ENCODE measurements at places on chromosomes 5 and 9.

DNA sequence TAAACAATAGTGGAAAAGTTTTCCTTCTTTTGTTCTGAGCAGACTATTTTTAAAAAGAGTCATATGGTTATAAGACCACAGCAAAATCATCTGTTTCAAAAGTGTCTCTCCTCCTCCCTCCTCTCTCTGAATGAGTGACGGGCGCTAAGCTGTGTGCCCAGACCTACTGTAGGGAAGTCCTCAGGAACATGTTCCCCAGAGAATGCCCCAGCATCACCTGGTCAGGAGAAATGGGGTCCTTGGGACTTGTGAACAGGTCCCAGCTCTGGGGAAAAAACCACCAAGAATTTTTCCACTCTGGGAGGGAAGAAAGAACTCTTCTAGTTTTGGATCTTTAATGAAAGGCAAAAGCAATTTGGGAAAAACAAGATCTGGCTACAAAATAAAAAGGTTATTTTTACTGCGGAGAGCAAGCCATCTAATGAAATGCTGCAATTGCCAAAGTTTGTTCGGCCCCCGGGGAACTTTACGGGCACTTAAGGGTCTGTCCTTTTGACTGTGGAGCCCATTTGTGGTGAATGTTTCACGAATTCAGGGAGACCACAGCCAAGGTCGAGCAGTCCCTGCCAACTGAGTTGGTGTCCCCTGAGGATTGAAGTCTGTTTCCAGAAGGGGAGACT lies 25.9 kb downstream of the BOD1 start:
- DNase-seq, result no peak

DNA sequence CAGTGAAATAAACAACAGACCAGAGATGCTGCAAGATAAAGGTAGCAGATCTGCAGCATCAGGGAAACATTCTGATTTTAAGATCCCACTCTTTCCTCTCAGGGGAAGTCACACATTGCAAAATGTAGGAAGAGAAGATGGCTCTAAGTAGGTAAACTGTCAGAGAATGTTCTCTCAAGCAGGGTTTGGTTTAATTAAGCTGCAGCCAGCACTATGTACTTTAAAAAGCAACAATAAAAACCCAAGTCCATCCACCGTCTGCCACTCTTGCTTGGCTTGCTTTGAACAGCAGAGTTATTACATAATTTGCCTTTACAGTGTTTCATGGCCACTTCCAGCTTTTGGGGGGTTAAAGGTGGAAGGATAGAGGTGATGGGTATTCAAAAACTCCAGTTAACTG lies 343.2 kb upstream of the DAP start:
- DNase-seq, result no peak

- DNase-seq, result no peak
Observed at GRCh38 chr9:99054581-99054980, 50.3 kb upstream of the TGFBR1 start.

- DNase-seq, result no peak
Observed at GRCh38 chr9:109447329-109448076, 50.6 kb downstream of the PTPN3 start.

- DNase-seq, result no peak
Observed at GRCh38 chr5:13843175-13843846, 101.2 kb downstream of the DNAH5 start.

DNA sequence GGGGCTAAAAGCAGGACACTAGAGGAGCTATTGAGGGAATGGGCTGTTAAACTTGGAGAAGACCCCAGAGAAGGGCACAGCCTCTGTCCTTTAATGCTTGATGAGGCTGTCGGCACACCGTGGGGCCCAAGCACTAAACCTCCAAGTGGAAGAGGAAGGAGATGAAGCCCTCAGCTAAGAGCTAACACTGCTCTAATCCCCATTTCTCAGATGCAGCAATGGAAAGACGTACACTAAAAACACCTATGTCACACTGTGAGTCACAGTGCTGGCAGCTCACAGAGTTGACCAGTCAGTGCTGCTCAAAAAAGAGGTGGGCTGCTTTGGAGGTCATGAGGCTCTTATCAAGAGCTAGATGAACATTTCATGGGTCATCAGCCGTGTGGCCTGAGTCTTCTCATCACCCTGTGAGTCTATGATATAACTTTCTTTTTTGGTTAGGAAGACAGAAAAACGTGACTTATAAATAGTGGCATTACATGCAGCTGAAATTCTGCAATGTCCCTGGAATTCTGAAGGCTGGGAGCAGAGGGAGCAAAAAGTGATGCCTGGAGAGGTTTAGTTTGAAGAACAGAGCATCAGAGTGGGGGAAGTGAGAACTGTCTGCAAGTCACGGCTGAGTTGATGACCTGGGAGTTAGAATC lies 21.5 kb downstream of the TNFSF8 start:
- no peak for DNase-seq

DNA sequence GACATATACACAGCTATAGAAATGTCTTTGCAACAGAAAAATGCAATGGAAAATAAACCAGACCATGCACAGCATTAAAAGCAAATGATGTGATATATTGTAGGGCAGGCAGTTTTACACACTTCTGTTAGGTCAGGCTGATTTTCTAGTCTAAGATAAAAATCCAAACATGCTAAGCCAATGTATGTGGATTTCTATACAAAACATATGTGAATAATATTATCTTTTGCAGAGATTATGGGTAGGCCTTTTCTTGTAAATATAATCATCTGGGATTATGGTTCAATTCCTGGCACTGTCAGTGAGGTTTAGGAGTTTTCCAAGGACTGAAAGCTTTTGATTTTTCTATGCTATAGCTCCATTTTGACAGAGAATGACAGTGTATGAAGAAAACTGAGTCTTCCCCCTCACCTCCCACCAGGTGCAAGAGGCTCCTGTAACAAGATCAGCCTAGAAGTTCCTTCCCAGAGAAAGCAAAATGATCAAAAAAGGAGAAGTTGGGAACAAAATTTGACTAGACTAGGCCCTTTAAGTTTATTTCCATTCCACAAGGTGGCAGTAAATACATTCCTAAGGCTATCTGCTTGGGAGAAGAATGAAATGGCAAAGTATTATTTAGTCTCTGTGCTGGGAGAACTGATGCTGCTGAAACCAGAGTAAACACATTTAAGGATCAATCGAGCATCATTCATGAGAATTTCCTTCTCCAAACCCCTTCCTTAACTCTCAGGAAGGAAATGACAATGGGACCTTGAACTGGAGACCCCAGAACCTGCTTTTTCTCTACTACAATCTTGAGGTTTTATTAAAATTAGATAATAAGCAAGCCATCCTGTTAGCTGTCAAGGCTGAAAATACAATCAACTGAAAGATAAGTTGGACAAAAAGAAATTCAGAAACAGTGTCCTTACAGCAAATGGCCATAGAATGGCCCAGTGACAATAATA lies 133.0 kb upstream of the TUT7 start:
- DNase-seq, result peak; percentile 60

DNA sequence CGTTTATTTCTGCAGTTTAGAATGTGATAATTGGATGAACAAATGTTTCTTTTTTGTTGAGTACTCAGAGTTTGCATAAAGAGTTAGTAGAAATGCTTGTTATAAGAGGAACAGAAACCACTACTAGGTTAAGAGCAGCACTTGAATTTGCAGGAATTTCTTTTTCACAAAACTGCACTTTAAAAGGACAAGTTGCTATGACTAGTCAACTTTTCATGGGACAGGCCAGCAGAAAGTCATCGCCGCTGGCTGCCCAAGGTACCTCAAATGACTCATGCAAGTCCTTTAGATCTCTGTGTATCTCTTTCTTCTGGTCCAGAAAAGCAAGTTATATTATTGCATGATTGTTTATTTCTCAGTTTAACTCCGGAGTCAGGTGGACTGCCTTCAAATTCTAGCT lies 97.3 kb upstream of the HMHB1 start:
- no peak for DNase-seq

- DNase-seq, result no peak
Observed at GRCh38 chr5:52334367-52334766, 453.3 kb upstream of the ITGA1 start.

DNA sequence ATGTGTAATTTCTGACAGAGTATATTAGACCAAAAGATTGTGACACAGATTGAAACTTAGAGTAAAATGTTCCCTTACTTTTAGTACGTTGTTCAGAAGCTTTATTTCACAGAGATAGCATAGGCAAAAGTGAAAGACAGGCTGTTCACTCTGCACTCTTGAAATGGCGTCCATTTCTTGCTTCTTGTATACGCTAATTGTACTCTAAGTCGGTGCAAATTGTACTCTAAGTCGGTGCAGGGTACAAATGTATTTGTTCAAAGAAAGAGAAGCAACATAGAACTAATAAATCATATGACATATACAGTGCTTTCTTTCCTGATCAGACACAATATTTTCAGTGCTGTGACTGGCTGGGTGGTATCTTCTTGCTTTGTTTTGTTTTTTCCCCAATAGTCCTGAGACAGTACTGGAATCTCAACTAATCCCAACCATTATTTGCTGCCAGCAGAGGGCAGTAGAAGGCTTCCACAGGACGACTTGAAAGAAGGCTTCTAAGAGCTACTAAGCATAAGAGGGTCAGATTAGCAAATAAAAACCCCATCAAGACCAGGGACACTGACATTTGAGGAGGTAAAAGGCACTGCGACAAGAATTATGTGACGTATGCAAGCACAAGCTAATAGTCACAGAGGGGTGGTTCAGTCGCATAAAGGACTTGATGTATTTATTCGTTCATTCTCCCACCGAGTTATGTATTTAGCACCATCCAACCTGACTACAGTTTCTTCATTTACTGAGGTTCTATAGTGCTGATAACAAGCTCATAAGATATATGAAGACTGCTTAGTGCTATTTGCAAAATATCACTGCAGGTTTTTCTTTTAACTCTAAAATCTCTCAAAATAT lies 831.8 kb downstream of the TAF11L14 start:
- DNase-seq, result peak; percentile 82

GRCh38 chr5:98942847-98943246 lies 14.0 kb upstream of the CHD1 start:
- DNase-seq, result no peak

DNA sequence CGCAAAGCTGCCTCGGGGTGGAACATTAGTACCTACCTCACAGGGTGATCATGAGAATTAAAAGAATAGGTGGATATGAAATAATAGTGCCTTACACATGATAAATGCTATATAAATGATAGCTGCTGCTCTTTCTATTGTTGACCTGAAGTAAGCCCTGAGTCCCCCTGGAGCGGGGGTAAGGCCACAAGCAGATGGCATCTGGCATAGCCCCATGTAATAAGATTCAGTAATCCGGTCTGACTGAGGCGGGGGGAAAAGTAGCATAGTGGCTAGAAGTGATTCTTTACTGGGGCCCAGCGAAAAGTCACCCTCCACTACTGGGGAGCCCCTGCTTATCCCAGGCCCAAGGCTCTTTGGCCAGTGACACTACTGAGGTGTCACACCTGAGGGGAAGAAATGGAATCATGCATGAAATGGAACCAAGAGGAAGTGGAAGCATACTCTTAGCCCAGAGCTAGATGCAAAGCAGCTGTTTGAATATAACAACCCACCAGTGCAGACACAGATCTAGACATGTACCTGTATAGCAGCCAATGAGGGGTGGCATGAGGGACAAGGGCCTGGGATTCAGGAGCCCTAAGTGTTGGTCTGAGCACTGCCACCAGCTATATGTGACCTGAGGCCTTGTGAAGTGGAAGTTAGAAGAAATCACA lies 16.1 kb upstream of the FGFR4 start:
- no peak for DNase-seq

GRCh38 chr5:149358294-149358651 lies 427 bp downstream of the PCYOX1L start:
- DNase-seq, result peak; percentile 52

DNA sequence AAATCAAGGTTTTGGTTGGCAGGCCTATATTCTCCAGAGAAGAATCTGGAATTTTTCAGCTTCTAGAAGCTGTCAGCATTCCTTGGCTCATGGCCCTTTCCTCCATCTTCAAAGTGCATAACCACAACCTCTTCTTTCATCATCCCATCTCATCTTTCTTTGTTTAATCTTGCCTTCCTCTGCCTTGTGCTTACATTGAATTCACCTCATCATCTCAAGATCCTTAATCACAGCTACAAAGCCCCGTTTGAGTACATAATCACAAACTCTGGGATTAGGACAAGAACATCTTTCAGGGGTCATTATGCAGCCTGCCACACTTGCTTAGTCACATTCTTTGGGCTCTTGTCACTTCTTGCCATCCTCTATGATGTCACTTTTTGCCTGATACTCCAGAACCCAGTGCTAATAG lies 130.3 kb downstream of the FOXD1 start:
- no peak for DNase-seq

DNA sequence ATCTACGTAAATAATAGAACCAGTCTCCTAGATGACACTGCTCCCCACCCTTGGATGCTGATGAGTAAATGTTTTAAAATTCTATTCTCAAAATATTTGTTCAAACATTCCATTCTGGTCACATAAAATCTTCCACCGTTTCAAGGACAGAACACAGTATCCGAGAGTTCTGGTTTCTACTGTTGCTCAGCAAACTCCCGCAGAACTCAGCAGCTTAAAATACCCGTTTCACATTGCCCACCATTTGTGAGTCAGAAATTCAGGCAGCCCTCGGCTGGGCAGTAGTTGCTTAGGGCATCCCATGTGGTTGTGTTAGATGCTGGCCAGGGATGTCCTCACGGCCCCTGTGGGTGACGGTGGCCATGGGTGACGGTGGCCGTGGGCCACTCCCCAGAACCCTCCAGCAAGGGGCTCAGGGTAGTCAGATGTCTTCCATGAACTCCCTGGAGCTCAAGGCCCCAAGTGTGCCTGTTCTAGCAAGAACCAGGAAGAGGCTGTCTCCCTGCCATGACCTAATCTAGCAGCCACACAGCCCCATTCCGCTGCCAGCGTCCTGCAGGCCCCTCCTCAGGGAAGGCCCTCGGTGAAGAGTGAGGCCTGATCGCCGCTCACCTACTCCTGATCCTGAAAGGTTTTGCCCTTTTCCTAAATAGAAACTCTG lies 17.4 kb downstream of the MGAT1 start:
- DNase-seq, result no peak

- no peak for DNase-seq
Observed at GRCh38 chr5:158387499-158387898, 528.6 kb upstream of the CLINT1 start.

GRCh38 chr9:76615177-76615603 lies 149.0 kb upstream of the PCA3 start:
- DNase-seq, result no peak

GRCh38 chr5:135426102-135427082 lies 20.8 kb downstream of the DCANP1 start:
- no peak for DNase-seq

GRCh38 chr5:77994943-77995342 lies 218.8 kb upstream of the TBCA start:
- DNase-seq, result no peak
